ENCODE measurements at places on chromosomes 5 and 9. TPM values are rescaled to one million over a fixed set of nuclear protein-coding genes. Genes with fewer than 3 reads are reported as not detected.
A peak's percentile ranks its signal among the peaks of the same experiment; 100 is the strongest.

- no peak for DNase-seq
These were observed 64.3 kb downstream of the MVB12B start for GRCh38 chr9:126390923-126391322.

DNA sequence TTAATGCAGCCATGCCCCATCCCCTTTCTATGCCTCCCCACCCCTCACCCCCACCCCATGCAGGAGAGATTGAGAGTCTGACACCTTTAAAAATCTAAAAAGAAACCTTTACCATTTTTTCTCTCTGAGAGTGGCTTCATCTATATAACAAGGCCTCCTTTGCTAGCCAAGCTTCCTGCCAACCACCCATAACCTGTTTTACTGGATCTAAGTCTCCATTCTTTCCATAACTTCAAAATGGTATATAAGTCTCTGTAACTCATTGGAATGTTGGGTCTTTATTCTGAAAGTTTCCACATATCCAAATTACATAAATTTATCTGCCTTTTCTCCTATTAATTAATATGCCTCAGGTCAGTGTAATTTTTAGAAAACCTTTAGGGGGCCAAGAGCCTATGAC is 1174.0 kb downstream of the MAT2B start:
- DNase-seq: no peak

Gene STKLD1
- total RNA-seq: not detected

- DNase-seq: peak; percentile 90
These were observed 1.5 kb downstream of the SMARCA2 start for GRCh38 chr9:2016408-2017330.

GRCh38 chr9:34125681-34126206 is 754 bp downstream of the DCAF12 start:
- no peak for DNase-seq

DNA sequence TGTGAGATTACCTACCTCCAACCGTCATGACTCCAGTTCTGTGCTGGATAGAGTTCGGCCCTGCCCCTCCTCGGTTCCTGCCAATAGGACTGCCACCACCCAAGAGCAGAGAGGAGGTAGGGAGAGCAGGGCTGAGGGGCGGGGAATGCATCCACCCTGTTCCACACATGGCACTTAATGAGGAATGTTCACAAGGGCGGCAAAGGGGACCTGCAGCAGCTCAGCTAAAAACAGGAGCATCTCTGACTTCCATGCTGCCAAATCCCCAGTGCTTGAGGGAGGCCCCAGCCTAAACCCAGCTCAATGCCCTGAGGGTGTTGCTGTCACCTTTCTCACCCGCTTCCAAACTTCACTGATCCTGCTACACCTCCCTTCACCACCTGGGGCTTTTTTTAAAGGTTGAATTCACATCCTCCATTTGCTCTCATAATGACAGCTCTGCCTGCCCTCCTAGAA is 7.8 kb upstream of the DELE1 start:
- DNase-seq: no peak

Gene PRRT1B
- total RNA-seq: not detected

GRCh38 chr5:100232736-100233135 is 302.4 kb upstream of the FAM174A start:
- no peak for DNase-seq

Gene PAPPA
- total RNA-seq: 13.2 TPM

DNA sequence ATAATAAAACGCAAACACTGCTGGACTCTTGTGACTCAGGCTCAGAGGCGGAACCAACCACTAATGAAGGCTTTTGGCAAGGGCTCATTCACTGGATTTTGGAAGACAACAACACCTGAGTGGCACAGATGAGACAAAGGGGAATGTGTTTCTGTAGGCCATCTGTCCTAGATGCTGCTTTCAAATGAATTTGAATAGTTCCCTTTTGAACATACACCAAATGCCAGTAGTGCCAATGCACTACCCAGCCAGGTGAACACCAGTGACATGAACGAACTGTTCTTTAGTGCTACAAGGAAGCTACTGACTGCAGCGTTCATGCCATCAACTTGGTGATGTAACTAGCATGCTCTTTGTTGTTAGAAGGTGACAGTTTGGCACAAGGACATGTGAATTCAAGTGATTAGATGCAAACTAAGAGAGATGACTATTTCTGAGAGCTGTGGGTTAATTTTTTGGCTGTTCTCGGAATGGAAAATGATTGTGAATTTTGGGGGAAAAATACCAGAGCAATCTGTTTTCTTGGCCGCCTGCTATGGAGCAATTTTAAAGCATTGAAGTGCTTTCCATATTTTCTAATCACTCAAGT is 173.7 kb downstream of the SLC24A2 start:
- no peak for DNase-seq

DNA sequence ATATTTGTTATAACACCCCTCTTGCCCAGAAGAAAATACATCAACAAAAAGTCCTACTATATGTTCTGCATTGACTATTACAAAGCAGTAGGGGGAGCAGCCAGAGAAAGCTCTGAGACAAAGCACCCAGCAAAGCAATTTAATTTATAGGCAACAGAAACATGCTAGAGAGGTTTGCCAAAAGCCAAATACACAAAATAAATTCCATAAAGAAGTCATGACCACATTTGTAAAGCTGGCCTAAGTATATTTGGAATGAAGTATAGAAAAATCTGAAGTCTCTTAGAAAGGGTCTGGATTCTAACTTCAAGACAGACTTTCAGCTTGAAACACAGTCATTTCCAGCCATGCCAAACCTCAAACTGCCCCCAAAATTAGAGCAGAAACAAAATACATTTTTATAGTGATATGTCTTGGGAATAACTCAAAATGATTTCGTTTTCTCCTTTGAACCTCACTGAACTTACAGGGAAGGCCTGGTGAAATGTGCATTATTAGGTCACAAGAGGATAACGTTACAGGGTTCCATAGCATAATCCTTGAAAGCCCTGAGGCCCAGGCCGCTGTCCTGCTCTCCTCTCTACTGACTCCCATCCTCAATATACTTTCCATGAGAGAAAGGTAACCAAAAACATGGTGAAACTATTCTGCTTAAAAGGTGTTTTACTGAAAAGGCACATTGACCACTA is 451.8 kb downstream of the RAB3C start:
- no peak for DNase-seq

Gene SH3GL2
- not detected for total RNA-seq

Gene CHMP5
- 53.1 TPM for total RNA-seq

GRCh38 chr9:23492126-23493002 is 333.7 kb downstream of the ELAVL2 start:
- DNase-seq: no peak

Gene FST
- total RNA-seq: 6.1 TPM

Gene CTXN3
- total RNA-seq: not detected

Gene HTR4
- total RNA-seq: 0.90 TPM

DNA sequence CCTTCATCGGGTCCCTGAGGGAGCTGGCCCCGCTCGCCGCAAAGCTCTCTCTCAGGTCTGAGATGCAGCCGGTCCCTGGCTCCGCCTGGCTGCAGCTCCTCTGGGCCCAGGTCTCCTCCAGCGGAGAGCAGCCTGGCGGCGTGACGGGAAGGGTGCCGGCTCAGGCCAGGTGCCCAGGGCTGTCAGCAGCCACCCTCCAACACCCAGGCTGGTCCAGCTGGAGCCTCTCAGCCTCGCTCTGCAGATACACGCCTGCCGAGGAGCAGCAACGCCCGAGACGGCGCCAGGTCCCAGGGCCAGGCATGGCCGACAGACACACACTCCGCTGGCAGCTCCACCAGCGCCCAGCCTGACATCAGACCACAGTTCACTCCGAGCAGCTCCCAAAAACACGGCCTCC is 25.6 kb downstream of the FAM163B start:
- no peak for DNase-seq

DNA sequence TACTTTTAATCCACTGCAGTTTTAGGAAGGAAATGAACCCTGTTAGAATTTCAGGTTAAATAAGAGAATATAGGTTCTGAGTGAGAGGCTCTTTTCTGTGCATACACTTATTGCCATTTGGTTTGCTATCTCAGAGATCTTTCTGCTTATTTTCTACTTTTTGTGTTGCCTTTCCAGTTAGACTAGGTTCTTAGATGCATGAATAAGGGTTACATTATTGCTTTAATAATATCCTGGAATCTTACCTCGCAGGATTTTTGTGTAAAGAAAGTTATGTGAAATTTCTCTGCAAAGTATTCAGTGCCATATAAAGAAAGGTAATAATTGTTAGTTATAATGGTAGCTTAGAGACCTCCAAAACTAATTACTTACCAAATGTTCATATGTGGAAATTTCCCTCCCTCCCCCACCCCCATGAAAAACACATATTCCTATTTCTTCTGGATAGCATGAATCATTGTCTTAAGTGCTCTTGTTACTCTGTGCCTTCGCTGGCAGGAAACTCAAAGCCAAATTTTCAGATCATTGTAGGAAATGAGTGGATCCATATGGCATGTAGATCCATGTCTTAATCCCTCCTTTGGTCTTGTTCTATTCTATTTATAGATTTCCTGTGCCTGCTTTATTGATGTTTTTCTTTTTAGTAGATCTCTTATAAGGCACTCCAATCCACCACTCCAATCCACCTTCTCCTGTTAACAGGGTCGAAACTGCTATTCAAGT is 2.7 kb upstream of the APBA1 start:
- DNase-seq: no peak

GRCh38 chr5:124932791-124933600 is 186.6 kb upstream of the ZNF608 start:
- DNase-seq: no peak

Gene PCDHGA5
- 11.5 TPM for total RNA-seq

Gene INSL4
- total RNA-seq: not detected

Gene EIF4E1B
- not detected for total RNA-seq

- peak; percentile 88 for DNase-seq
These were observed 18.7 kb downstream of the MYMK start for GRCh38 chr9:133505901-133506652.

Gene MAP1B
- 382 TPM for total RNA-seq

DNA sequence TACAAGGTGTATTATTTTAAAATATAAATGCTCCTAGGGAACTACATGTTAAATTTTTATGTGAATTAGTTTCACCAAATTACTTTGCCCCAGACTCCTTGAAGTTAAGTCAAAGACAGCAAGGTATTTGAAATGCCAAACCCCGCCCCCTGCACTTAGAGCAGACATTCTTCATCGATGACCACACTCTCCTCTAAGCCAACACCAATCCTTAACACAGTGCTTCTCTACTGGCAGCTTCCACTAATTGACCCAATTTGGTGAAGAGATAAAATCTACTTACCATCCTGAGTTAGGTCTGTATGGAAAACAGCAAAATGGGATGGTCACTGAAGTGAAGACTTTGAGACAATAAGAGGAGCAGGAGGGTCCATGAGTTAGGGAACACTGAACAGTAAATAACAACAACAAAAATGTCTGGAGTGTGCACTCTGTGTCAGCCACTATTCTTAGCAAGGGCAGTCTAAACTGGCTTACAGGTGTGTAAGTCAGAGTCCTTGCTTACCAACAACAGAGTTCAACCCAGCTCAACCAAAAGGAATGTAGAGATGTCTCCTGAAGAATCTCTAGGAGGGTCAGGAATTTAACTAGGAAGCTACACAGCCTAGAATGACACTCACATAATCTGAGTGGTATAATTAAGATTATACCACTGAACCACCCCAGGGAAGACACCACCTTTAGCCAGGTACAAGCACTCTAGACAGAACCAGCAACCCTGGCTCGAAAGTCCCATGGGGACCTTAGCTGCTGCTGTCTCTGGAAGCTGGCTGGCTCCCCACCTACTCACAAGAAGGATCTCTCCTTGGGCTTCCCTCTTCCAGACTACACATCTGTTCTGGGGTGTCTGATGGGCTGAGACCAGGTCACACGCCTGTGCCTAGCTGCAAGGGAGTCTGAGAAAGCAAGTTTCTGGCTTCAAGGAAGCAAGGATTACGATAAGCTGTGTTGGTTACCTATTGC is 8.8 kb upstream of the UBE2QL1 start:
- no peak for DNase-seq

DNA sequence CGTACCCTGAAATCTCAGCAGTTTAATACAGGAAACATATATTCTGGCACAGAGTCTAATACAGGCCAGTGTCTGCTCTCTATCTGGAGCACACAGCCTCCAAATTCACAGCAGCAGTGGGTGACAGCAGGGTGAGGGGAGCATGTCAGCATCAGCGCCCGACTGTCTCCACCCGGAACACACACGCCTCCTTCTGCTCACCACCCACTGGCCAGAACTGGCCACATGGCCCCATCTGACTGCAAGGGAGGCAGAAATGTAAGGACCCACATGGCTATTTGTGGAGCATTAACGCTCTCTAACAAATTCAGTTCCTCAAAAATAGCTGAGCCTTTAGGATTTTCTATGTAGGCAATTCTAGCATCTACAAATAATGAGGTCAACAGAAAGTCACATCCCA is 24.6 kb downstream of the UBE2QL1 start:
- DNase-seq: no peak

DNA sequence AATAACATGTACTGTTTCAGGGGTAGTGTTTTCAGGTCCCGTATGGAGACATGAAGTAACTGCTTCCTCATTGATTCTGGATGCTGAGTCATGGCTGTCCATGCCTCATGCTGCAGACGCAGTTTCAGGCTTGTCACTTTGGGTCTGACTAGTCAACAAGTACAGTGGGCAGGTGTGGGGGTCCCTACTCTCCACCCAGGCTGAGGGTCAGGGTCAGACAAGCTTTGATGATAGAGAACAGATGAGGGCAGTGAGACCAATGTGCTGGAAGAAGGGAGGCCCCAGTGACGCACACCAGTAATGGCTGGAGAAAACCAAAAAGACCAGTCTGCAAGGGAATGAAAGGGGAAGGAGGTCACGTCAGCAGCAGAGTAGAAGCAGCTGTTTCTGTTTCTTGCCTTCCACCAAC is 80.0 kb upstream of the NFIL3 start:
- no peak for DNase-seq

DNA sequence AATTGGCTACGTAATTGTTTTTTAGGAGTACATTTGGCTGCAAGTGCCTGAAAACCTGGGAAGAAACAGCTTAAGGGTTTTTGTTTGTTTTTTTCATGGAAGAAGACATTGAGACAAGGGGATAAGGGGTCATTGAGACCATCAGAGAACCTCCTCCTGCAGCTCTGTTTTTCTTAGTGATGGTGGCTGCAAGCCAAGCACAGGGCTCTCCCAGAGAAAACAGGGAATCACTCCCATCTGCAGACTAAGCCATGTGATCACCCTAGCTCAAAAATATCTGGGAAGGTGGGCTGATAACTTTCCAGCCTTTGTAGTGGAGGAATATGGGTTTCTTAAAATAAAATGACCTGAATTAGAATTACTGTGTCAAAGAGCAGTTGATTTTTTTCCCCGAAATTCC is 25.1 kb downstream of the PALM2AKAP2 start:
- no peak for DNase-seq

Gene CYLC2
- not detected for total RNA-seq

GRCh38 chr9:109278216-109278615 is 42.6 kb downstream of the EPB41L4B start:
- no peak for DNase-seq

Gene N4BP3
- total RNA-seq: 0.19 TPM
